Hematopoietic multipotent progenitor cell (in vitro differentiated cells): ENCODE measurements at places on chromosomes 16 and 17.
A peak's percentile ranks its signal among the peaks of the same experiment; 100 is the strongest.

GRCh38 chr16:87747626-87748414 is 18.0 kb downstream of the KLHDC4 start:
- DNase-seq = no peak

DNA sequence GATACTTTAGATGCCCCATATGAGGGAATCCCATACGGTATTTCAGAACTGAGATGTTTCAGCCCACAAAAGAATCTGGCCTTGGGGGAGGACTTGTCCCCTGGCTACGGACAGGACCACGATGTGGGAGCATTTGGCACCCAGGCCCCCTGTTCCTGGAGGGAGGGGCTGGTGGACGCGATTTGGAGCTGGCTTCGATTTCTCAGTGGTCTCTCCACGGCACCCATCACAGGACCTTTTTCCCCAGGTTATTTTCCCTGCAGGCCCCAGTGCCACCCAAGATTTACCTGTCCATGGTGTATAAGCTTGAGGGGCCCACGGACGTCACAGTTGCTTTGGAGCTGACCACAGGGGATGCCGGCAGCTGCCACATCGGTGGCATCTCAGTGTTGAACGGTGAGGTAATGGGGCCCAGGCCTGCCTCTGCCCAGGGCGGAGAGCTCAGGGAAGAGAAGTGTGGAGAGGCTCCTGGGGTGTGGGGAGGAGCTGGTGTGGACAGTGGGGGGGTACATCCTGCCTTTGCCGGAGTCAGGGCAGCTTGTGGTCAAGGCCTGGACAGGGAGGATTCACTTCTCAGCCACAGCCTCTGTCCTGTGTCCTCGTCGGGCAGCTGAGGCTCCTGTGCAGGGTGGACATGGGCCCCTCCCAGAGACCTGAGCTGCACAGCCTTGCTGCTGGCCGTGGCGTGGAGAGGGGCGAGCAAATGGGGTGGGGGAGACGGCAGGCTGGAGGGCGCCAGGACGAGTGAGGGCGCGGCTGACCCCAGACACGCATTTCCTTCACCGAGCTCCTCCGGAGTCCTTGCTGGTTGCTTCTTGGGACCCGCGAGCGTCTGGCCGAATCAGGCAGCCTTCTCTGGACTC is 9.9 kb downstream of the ENGASE start:
- DNase-seq = no peak

GRCh38 chr17:56994009-56994792 is 16.3 kb downstream of the SCPEP1 start:
- no peak for DNase-seq

DNA sequence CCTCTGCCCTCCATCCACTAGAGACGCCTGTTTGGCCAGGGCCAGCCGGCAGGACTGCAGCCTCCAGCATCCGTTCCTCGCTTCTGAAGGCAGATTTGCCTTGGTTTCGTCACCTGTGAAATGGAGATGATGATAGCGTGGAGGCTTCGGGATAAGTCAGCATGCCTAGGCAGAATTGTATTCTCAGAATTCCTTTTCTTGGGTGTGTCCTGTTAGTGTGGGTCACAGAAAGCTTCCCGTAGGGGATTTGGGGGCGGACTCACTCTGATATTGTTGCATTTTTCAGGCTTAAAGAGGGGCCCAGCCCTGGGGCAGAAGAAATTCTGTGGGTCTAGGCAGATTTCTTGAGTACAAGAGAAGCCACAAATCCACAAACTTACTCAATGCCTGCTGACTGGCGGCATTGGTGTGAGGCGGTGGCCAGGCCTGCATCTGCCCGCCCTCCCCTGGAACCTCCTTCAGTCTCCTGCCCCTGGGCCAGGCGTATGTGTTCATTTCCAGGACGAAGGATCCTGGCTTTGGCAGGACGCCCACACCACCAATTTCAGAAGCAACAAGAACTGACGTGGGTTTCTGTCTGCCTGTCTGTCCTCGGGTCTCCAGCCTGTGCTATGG is 17.6 kb downstream of the CCDC42 start:
- DNase-seq = no peak

GRCh38 chr16:3458278-3458851 is 14.9 kb downstream of the NAA60 start:
- no peak for DNase-seq

GRCh38 chr17:12856416-12856815 is 67.1 kb downstream of the ARHGAP44 start:
- no peak for DNase-seq

DNA sequence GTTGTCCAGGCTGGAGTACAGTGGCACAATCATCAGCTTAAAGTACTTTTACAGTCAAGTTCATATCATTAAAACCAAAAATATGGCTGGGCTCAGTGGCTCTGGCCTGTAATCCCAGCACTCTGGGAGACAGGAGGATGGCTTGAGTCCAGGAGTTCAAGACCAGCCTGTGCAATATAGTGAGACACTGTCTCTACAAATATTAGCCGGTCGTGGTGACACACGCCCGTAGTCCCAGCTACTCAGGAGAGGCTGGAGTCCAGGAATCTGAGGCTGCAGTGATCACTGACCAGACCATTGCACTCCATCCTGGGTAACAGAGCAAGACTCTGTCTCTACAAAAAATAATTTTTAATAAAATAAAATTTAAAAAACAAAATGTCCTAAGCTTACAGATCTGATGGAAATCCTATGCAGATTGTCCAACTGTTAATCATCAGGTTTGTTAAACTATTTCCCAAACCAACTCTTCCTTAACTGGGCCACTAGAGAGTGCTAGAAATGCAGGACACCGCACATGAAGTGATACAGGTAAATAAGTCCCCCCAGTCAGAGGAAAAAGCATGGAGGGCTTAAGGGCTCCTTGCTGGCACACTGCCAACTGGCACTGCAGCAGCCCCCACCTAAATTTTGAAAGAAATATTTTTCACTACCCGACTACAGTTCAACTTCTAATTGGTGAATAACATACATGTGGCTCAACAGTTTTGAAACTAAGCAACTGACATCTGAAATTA is 2.8 kb downstream of the USP22 start:
- peak; percentile 82 for DNase-seq

GRCh38 chr16:5196204-5196603 is 98.6 kb upstream of the EEF2KMT start:
- no peak for DNase-seq

GRCh38 chr16:71472051-71472450 is 10.0 kb upstream of the ZNF23 start:
- no peak for DNase-seq

GRCh38 chr17:38613981-38614779 is 8.4 kb upstream of the SRCIN1 start:
- DNase-seq = no peak

DNA sequence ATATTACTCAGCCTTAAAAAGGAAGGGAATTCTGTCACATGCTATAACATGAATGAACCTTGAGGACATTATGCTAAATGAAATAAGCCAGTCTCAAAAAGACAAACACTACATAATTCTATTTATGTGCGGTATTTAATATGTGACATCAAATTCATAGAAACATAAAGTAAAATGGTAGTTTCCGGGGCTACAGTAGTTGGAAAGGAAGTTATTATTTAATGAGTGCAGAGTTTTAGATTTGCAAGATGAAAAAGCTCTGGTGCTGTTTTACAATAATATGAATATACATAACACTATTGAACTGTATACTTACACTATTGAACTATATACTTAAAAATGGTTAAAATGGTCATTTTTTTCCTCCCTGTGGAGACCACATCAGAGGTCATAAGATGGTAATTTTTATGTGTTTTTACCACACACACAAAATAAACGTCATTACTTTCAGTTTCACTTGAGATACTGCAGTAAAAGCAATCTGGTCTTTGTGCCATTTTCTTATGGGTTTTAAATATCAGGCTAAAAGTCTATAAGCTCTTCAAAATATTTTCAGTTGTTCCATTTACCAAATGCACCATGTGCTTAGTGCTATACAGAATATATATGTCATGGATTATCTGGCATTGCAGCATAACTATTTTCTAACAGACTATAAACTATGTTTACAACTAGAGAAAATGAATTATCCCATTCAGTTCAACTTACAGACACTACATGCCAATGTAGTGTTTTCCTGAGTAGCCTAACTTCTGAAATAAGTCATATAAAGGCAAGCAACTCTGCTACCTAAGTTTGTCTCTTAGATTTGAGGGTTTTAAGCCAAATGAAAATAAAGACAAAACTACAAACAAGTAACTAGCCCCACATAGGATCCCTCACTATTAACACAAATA is 90.9 kb downstream of the SPAG9 start:
- peak; percentile 59 for DNase-seq

DNA sequence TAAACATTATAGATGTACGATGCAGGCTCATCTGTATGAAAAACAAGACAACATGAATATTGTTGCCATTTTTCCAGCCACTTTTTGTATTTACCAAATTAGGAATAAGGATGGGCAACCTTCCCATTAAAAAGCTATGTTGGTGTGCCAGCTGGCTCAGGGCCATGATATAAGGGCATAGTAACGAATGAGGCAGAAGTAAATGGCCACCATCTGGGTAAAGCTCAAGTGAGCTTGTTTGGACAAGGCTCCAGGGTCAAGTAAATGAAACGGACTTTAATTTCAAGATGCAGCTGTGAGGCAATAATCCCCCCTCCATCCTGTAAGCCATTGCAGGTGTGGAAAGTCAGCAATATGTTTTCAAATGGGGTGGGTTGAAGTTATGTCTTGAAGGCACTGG is 930.9 kb upstream of the CDH8 start:
- no peak for DNase-seq

DNA sequence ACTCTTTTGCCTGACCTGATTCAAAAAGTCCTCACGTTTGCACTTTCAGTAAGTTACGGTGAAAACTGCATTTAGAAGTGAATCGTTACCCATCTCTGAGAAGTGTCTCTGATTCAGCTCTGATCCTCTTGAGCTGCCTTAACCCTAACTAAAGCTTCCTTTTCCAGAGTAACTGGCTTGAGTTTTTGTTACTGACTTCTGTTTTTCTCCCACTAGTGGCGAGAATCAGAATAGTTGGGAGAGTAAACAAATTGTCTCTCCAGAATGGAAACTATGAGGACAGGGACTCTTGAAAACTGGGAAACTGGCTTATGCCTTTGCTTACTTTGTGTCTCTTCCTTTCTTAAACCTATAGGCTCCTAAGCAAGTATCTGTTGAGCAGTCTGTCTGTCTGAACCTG is 31.3 kb upstream of the KPNB1 start:
- no peak for DNase-seq

DNA sequence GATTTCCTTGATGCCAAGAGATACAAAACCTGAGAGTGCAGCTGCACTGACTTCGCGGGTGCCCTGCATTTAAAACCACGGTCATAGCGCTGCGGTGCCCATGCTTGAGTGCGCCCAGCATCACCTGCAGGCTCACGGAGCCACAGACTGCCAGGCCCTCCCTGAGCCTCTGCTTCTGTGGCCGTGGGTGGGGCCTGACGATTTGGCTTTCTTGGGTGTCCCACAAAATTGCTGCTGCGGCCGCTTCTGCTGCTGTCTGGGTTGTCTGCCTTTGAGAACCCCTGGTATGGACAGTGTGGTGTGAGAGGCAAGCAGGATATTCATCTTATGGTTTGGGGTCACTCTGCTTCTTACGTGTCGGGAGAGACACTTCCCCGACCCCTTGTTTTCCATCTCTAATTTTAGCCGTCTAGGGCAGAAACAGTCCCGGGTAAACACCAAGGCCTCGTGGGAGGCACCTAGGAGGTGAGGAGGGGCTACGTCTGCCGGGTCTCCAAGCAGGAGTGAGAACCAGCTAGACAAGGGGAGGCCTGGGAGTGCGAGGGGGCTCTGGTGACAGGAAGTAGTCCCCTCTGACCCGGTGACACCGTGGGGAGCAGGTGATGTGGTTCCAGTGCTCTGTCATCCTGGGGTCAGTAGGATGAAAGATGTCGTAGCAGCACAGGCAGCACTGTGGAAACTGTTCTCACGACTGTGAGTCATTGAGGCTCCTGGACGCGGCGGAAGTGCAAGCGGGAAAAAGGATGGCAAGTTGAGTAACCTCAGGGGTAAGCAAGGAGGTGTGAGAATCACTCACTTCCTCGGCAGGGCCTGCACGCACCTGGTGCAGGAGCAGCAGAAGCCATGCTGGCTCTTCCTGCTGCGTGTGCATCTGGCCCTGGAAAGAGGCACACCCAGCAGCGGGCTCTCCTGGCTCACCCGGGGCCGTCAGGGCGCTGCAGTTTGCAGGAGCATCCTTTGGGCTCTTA is 176.3 kb downstream of the RPTOR start:
- no peak for DNase-seq

- no peak for DNase-seq
Observed at GRCh38 chr17:80125656-80126448, 21.1 kb downstream of the EIF4A3 start.

GRCh38 chr17:78562734-78563133 is 14.5 kb downstream of the DNAH17 start:
- no peak for DNase-seq

GRCh38 chr17:74547736-74548135 is 1.8 kb upstream of the CD300C start:
- peak; percentile 35 for DNase-seq

GRCh38 chr17:75153780-75154194 is 525 bp downstream of the JPT1 start:
- DNase-seq = no peak

DNA sequence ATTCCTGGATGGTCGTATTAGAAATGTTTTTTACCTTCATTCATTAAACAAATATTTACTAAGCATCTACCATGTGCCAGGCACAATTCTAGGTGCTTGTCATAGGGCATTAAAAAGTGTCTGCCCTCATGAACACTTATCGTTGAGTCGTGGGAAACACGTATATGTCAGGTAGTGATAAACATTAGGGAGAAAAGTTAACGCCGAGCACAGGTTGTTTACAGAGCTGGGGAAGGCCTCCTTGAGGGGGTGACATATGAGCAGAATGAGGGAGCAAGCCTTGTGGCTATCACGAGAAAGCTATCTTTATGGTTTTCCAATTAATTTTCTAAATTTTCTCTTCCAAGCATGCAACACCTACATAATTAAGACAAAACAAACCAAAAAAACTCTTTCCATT is 985 bp upstream of the ZNF213 start:
- DNase-seq = no peak

DNA sequence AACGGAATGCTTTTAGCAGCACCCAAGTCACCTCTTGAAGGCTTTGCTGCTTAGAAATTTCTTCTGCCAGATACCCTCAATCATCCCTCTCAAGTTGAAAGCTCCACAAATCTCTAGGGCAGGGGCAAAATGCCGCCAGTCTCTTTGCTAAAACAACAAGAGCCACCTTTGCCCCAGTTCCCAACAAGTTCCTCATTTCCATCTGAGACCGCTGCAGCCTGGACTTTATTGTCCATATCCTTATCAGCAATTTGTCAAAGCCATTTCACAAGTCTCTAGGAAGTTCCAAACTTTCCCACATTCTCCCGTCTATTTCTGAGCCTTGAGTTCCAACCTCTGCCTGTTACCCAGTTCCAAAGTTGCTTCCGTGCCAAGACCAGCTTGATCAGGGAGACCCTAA is 27.4 kb downstream of the TMC6 start:
- DNase-seq = no peak

- no peak for DNase-seq
Observed at GRCh38 chr16:81696166-81696960, 82.7 kb upstream of the PLCG2 start.

GRCh38 chr17:76725580-76726230 is 701 bp downstream of the JMJD6 start:
- DNase-seq = no peak

GRCh38 chr17:37301288-37301687 is 74.5 kb upstream of the C17orf78 start:
- no peak for DNase-seq
